ENCODE measurements at places on chromosomes 1 and 21. TPM values are rescaled to one million over a fixed set of nuclear protein-coding genes. Genes with fewer than 3 reads are reported as not detected.

Gene PSEN2
- 6.3 TPM for polyA plus RNA-seq

Gene VAV3
- polyA plus RNA-seq, result 10.5 TPM

Gene IVL
- polyA plus RNA-seq, result 0.04 TPM

Gene KCND3
- polyA plus RNA-seq, result 1.2 TPM

Gene HAO2
- polyA plus RNA-seq, result 0.12 TPM

Gene PRSS38
- not detected for polyA plus RNA-seq

Gene PRELP
- polyA plus RNA-seq, result 10.7 TPM

Gene S100A16
- polyA plus RNA-seq, result 101 TPM

Gene MXRA8
- polyA plus RNA-seq, result 44.8 TPM

Gene LRRC53
- polyA plus RNA-seq, result not detected

Gene UCK2
- 10.5 TPM for polyA plus RNA-seq

Gene MSH4
- polyA plus RNA-seq, result 0.19 TPM

Gene TRIM46
- polyA plus RNA-seq, result 0.46 TPM

Gene CYP4A22
- polyA plus RNA-seq, result not detected

Measured in spleen (tissue), 13 donors.